ENCODE measurements at places on chromosomes 5 and 9.

GRCh38 chr5:78821536-78822021 is 163.5 kb downstream of the ARSB start:
- no peak for DNase-seq

- DNase-seq, result no peak
Measured at GRCh38 chr9:112858625-112859147, 32.0 kb downstream of the SLC46A2 start.

DNA sequence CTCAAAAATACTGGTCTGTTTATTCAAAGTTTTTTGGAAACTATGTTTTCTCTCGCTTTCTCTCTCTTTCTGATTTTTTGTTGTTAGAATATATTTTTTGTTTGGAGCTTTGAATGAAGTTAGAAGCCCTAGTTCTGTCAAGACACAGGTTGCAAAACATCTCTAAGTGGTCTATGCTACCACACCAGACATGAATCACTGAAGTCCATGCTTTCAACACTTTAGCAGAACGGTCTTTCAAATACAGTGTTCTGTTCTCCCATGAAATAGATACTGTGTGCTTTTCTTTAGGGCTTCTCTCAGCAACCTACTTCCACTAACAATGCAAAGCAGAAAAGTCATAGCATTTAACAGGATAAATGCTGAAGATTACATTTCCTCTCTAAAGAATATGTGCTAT is 392.5 kb downstream of the TMEM167A start:
- DNase-seq, result no peak

- DNase-seq, result peak; percentile 69
Measured at GRCh38 chr9:121372239-121373010, 2.4 kb upstream of the STOM start.

- DNase-seq, result no peak
Measured at GRCh38 chr9:23731353-23731752, 94.7 kb downstream of the ELAVL2 start.

DNA sequence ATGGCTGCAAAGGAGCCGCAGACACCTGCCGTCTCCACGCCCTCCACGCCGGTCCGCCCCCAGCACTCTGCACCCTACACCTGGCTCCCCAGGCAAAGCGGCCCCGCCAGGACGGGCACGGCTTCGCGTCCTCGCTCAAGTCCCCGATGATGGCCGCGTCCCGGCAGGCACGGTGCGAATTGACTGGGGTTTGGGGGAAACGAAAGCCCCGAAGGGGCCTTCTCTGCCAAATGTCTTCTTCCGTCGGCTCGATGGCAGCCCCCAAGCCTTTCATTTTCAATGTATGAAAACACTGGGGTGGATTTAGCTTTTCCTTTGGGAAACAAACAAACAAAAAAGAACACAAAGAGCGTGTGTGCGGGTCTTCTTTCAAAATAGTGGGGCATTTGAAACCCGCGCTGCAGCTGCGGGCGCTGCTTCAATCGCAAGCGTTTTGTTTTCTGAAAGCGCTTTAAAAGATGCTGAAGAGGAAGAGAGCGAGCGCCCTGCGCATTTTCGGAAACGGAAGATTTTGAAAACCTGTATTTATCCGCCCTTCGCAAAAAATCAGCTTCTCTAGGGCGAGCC is 160.0 kb downstream of the RMI1 start:
- DNase-seq, result no peak

- peak; percentile 24 for DNase-seq
Measured at GRCh38 chr9:108672475-108673190, 183.2 kb downstream of the ACTL7B start.

DNA sequence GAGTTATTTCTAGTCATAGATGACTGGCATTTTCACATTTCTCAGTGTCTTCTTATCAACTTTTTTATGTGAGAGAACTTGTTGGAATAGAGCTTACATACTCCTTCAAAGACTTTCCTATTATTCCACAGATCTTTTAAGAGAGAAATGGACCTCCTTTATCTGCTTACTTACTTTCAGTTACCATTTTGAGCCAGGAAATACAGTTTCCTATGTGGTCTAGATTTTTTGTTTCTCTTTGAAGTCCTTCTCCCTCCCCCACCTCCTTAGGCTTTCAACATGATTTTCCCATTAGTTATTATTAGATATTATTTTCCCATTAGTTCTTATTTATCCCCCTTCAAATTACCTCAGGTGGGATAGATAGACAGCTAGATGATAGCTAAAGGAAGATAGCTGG is 289.1 kb upstream of the ITGA1 start:
- DNase-seq, result no peak

GRCh38 chr5:1885404-1885755 is 2.7 kb upstream of the IRX4 start:
- no peak for DNase-seq

DNA sequence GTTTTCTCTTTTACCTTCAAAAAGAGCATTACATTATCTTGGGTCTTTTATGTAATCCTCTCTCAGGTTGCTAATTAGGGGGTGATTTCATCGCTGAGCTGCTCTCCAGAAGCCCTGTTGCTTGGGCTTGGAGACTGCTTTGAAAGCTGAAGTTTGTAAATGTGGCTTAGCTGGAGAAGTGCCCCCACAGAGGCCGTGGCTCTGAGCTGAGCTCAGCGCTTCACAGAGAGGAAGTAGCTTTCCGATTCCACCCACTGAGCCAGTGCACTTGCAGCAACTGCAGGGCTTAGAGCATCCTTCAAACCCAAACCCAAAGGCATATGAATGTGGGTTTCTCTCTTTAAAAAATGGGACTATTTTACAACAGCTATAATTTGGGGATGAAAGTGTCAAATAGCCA is 13.7 kb upstream of the NXNL2 start:
- DNase-seq, result no peak

- DNase-seq, result peak; percentile 92
Measured at GRCh38 chr5:150261231-150261630, 28.3 kb downstream of the CAMK2A start.

DNA sequence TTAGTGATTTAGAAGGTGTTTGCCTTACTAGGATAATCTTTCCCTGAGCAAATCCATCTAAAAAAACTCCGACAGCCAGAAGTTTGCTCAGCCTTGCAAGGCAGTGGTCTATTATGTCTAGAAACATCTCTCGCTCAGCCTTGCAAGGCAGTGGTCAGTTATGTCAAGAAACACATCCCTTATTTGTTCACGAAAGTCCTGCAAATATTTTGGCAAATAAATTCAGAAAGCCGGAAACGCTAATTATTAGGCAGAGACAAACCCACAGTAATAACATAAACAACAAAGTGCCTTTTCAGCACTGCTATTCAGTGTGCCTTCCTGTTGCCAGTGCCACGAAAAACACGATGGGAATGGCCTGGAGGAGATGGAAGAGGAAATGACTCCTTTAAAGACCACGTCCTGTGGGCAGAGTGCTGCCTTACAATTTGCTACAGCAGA is 184.5 kb downstream of the GNAQ start:
- DNase-seq, result peak; percentile 24

DNA sequence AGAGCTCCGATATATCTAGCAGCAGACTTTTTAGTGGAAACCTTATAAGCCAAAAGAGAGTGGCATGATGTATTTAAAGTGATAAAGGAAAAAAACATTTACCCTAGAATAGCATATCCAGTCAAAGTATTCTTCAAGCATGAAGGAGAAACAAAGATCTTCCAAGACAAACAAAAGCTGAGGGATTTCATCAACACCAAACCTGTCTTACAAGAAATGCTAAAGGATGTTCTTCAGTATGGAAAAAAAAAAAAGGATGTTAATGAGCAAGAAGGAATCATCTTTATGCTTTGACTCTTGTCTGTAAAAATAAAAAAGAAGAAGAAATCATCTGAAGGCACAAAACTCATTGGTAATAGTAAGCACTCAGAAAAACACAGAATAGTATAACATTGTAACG is 338.2 kb downstream of the TLE1 start:
- DNase-seq, result peak; percentile 12

DNA sequence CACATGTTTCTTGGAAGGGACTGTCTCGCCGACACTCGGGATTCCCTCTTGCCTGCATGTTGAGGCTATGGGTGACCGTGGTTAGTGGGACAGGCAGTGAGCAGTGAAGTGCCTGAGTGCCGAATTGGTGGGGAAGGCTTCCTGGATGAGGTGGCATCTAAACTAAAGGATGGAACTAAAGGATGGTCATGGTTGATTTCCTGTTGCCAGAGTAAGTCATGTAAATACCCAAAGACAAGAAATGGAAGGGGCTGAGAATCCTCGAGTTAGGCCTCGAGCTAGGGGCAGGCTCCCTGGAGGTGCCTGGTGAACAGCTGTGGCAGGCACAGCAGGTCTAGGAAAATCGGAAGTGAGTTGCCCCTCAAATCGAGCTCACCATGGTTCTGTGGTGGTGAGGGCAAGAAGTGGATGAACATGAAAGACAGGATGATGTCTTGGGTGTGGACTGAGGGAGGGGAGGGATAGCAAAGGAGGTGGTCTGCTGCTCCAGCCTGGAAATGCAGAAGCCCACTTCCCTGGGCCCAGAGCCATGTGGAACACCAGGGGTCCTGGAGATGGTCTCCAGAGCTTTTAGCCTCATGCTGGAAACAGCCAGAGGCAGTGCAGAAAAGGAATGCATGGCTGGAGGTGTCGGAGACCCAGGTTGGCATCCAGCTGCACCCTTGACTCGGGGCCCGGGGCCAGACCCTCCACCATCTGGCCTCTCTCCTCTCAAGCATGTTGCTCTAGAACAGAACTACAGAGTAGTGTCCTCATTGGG is 12.2 kb downstream of the CD74 start:
- DNase-seq, result no peak

GRCh38 chr5:40616781-40617180 is 62.9 kb upstream of the PTGER4 start:
- DNase-seq, result no peak

DNA sequence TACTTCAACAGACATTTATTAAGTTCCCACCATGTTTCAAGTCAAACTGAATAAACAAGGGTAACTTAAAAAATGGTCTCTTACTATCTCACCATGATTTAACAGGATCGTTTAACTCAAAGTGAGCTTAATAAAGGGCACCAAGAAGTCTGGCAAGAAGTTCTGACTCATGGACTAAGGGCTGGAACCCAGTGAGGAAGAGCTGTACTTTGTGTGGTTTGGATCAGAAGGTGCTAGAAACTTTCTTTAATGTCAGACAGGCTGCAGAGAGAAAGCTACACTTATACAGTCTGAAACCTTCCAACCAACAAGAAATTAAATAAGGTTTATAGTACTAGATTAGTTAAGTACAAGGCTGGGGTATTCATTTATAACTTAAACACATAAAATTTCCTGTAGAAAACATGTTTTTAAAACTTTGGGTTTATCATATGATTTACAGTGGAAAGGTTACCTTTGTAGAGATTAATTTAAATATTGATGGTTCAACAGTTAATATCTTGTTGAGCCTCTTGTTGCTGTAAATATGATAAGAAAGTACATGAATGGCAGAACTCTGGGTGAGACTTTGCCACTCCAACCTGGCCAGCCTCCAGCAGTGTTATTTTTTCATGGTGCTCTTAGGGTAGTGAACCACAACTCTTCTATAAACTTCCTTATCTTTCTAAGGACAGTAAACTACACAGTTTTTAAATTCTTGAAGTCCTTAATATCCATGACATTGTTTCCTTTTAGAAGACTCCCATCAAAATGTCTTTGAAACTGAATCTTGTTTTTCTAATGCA is 162.8 kb downstream of the MAN2A1 start:
- DNase-seq, result no peak

GRCh38 chr5:54867310-54867944 is 118.0 kb downstream of the ESM1 start:
- DNase-seq, result peak; percentile 59

DNA sequence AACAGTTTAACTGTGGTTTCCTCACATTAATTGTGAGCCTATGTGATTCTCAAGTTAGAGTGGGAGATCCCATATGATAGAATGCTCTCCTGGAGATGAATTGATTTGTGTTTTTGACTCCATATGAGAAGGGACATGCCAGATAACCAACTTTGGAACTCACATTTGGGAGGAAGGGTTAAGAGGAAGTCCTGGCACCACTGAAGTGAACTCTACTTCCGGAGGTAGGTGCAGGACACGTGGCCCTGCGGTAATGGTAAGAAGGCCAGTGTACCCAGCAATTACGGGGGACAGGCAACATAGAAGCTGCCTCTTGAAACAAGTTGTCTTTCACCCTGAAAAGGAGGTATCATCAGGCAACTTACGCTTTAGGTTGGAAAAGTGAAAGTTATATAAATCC is 146.6 kb upstream of the RFX3 start:
- no peak for DNase-seq

GRCh38 chr9:122263699-122264349 is 816 bp downstream of the RBM18 start:
- peak; percentile 5 for DNase-seq
